ENCODE measurements at places on chromosomes 3 and 15.

GRCh38 chr15:60299452-60300047 lies 98.2 kb downstream of the ANXA2 start:
- DNase-seq: no peak

DNA sequence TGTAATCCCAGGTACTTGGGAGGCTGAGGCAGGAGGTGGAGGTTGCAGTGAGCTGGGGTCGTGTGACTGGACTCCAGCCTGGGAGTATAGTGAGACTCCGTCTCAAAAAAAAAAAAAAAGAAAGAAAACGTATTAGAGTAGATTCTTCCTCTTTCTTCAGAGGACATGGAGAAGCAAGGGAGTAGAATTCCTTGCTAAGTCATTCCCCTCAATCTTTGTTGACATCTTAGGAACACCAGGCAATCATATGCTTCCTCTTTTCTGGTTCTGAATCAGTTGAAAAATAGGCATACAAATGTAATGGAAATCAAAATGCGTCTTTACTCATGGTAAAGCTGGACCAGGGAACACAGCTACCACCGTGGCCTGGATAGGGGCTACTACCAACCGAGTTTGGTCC lies 38.3 kb upstream of the ATOSA start:
- DNase-seq: no peak

GRCh38 chr3:173004681-173005080 lies 136.4 kb downstream of the SPATA16 start:
- no peak for DNase-seq

DNA sequence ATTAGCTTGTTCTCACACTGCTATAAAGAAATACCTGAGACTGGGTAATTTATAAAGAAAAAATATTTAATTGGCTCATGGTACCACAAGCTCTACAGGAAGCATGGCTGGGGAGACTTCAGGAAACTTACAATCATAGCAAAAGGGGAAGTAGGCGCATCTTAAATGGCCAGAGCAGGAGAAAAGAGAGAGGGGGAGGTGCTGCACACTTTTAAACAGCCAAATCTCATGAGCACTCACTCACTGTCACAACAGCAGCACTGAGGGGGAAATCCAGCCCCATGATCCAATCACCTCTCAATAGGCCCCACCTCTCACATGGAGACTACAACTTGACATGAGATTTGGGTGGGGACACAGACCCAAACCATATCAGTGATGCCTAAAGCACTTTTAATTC lies 82.5 kb downstream of the DCLK3 start:
- DNase-seq: no peak

GRCh38 chr15:76196269-76197231 lies 114.7 kb downstream of the ETFA start:
- DNase-seq: no peak

GRCh38 chr3:157088601-157089454 lies 71.1 kb downstream of the CCNL1 start:
- DNase-seq: peak; percentile 87

DNA sequence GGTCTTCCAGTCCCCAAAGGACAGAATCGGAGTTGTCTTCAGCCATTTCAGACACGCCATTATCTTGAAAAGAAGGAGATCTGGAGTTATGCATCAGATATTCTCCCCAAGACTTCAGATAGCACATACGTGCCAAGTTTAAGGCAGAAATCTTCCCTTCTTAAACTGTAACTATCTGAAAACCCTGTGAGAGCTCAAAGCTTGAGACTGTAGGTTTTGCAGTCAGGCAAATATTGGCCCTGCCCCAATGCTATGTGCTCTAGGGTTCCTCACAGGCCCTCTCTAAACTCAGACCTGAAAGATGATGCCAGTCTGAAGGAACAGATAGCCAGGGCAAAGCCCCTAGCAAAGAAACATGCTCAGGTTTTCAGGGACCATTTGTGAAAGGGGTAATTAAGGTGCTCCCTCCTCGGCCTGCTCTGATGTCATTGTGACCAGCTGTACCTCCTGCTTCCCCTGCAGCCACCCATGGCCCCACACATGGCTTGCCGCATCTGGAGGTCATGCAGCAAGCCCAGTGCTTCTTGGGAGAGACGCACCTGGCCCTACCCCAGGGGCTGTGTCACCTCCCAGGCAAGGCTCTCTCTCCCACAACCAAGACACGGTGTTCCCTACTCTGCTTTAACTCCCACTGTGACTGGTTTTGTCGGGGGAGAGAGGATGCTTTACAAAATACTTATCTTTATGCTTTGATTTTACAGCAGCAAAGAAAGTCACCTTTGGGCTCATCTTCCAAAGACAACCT lies 53.4 kb upstream of the POMGNT2 start:
- no peak for DNase-seq

GRCh38 chr15:99545605-99546004 lies 20.2 kb upstream of the MEF2A start:
- no peak for DNase-seq

- DNase-seq: no peak
Observed at GRCh38 chr3:157354722-157355121, 81.9 kb upstream of the PTX3 start.

- DNase-seq: no peak
Observed at GRCh38 chr3:161821591-161821990, 325.0 kb downstream of the OTOL1 start.

GRCh38 chr15:95520922-95521321 lies 809.6 kb upstream of the NR2F2 start:
- DNase-seq: no peak

DNA sequence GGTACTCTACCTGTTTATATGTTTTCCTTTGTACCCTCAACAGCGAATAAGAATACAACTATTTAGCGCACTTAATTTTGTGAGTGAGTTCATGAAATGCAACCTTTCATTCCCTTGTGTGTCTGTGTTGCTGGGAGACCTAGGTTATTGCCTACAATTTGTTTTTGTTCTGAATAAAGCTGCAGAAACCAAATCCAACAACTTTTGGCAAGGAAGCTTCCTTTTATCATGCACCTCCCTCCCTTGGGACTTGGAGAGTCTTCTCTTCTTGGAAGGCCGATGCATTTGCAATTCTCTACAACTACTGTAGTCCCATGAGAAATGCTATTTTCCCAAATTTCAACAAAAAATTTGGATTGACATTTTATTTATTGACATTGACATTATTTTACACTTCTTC lies 1002.4 kb upstream of the CADM2 start:
- DNase-seq: no peak

- no peak for DNase-seq
Observed at GRCh38 chr3:174640932-174641331, 218.2 kb upstream of the NAALADL2 start.

DNA sequence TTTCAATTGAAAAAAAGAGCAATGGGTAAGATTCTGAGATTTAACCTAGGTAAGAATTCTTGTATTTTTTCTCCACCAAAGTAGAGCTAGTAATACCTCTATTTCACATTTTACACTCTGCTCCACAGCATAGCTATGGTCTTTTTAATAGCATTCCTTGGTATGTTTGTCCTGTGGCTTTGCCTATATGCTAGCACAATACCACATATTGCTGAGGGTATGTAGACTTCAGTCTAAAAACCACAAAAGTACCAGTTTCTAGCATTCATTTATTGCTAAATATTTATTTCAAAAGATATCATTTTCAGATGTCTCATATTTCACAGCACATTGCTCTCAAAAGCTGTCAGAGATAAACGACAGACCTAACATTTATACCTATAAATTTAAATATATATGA lies 18.2 kb upstream of the EOGT start:
- DNase-seq: no peak

DNA sequence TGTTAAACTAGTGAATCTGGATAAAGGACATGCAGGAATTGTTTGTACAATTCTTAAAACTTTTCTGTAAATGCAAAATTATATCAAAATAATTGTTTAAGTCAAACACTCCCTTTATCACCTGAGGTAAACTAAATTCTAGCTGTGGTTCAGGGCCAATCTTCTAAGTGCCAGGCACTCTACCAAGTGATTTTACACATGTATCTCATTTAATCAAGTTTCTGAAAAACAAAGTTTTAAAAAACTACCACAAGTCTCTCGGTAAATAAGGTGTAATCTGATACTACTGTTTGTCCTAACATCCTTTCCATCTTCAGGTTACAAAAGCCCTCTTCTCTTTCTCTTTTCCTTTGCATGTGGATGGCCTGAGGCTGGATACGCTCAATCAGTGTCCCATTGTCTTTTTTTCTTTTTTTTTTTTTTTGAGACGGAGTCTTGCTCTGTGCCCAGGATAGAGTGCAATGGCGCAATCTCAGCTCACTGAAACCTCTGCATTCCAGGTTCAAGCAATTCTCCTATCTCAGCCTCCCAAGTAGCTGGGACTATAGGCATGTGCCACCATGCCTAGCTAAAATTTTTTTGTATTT lies 19.3 kb downstream of the IFT80 start:
- DNase-seq: no peak

DNA sequence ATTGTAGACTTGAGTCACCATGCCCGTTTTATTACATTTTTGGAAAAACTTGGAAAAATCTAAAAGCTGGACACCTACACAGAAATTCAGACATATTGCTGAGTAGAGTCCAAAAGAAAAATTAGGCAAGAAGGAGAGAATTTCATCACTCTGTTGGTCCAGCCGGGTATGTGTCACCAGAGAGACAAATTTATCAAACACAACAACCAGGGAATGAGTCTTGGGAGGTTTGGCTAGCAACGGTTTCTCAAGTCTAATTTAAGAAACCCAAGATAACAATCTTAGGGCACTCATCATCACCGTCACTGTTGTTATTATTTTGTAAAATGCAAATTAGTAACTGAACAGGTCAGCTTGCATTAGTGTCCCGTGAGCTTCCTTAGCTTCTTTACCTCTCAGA lies 197.5 kb upstream of the C2CD4B start:
- DNase-seq: no peak

GRCh38 chr3:86949850-86950249 lies 41.1 kb downstream of the VGLL3 start:
- no peak for DNase-seq

GRCh38 chr3:114816052-114816451 lies 331.0 kb downstream of the ZBTB20 start:
- no peak for DNase-seq

GRCh38 chr15:47397655-47398054 lies 319.6 kb upstream of the SEMA6D start:
- DNase-seq: no peak
